T-helper 1 cell (primary cell): ENCODE measurements at places on chromosomes 12 and 14.

- DNase-seq, result peak; percentile 38
These were observed 575 bp downstream of the NAA30 start for GRCh38 chr14:57390806-57391516.

DNA sequence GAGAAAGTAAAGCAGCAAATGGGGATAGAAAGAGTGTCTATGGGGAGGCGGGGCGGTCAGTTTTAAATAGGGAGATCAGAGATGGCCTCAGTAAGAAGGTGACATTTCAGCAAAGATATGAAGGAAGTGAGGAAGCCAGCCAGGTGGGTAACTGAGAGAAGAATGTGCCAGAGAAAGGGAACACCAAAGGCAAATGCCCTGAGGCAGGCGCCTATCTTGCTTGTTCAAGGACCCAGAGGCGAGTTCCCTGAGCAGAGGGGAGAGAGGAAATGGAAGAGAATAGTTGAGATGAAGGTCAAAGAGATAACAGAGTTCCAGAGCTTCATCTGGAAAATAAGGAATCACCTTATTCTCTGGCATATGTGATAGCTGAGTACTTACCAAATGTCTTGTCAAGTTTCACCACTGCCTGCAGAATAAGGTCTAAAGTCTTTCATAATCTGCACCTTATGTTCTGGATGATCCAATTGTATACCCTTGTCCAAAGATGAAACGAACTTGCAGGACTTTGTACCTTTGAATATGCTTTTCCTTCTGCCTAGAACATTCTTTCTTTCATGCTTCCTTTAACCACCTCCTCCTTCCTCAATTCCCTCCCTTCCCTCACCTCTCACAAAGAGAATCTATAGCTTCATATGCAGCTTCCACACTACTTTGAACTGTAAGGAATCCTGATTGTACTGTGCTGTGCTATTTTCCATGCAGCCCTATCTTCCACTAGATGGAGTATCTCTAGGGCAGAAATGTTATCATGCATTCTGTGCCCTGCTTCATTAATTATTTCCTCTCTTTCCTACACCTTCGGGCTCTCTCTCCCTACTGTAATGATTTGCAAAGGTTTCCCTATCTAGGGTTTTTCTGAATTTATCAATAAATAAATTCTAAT is 38.5 kb downstream of the GNPTAB start:
- DNase-seq, result no peak

- DNase-seq, result no peak
These were observed 299.3 kb upstream of the STXBP6 start for GRCh38 chr14:25349269-25349668.

- DNase-seq, result no peak
These were observed 75.5 kb downstream of the ACADS start for GRCh38 chr12:120801146-120801545.

DNA sequence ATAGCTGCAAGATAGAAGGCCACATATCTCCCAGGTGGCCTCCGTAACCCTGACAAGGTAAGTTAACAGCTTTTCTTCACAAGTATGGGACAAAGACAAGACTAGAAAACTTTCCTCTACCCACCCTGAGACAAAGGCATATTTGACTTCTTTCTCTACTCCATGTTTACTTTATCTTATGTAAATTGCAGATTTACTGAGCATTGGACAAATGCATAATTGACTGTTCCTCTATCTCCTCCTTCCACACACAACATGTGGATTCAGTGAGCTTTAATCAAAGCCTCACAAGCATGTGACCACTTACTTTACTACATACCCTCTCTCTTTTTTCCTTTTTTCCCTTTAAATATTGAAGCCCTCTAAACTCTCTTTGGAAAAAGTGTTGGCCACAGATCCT is 289.1 kb upstream of the TMTC1 start:
- no peak for DNase-seq

GRCh38 chr12:54725233-54725843 is 77.2 kb upstream of the DCD start:
- DNase-seq, result no peak
